ENCODE measurements at places on chromosomes 7 and 10. TPM values are rescaled to one million over a fixed set of nuclear protein-coding genes. Genes with fewer than 3 reads are reported as not detected.

- H3K27me3 ChIP-seq, result peaks cover 69% of the 10 kb centered on the region
- H3K4me3 ChIP-seq, result no peak overlapping the region
- no peak for DNase-seq
- no peaks in the 10 kb centered on the region for H3K36me3 ChIP-seq
Observed at GRCh38 chr10:96093948-96094347, 36.1 kb upstream of the ZNF518A start.

Gene HOXA6
- not detected for total RNA-seq

Gene CYP3A7
- not detected for total RNA-seq

DNA sequence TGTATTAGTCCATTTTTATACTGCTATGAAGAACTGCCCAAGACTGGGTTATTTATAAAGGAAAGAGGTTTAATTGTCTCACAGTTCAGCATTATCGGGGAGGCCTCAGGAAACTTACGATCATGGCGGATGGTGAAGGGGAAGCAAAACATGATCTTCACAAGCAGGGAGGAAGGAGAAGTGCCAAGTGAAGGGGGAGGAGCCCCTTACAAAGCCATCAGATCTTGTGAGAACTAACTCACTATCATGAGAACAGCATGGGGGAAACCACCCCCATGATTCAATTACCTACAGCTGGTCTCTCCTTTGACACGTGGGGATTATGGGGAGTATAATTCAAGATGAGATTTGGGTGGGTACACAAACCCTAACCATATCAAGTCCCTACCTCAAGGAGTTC is 85.4 kb downstream of the JAZF1 start:
- peaks cover 19% of the 10 kb centered on the region for H3K4me1 ChIP-seq
- H3K27ac ChIP-seq, result no peak overlapping the region
- DNase-seq, result no peak
- H3K36me3 ChIP-seq, result no peaks in the 10 kb centered on the region
- no peak overlapping the region for H3K4me3 ChIP-seq

DNA sequence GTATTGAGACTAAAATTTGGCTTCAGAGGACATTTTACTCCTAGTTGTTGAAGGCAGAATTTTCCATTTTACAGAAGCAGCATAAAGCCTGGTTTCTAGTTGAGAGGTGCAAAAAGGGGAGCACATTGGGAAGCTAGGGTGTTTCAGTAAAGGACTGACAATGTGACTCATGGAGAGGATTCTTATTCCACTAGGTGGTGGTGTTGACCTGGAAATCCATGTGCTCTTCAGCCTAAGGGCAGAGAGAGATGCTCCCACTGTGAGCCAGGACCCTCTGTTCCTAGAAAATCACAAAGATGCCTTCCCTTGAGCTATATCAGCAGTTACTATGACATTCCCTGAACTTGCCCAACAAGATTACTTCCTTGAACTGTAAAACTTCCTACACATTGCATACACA is 687.8 kb downstream of the IPMK start:
- no peaks in the 10 kb centered on the region for H3K27me3 ChIP-seq
- no peaks in the 10 kb centered on the region for H3K36me3 ChIP-seq
- no peak overlapping the region for H3K27ac ChIP-seq
- H3K4me1 ChIP-seq, result no peaks in the 10 kb centered on the region
- no peak for DNase-seq

Gene AGR3
- not detected for total RNA-seq

Gene CLRN3
- total RNA-seq, result not detected

Gene RAB19
- 13.7 TPM for total RNA-seq

Gene ACTR3C
- total RNA-seq, result 13.0 TPM
